KG1 (cell line): ENCODE measurements at places on chromosomes 3 and 15.

DNA sequence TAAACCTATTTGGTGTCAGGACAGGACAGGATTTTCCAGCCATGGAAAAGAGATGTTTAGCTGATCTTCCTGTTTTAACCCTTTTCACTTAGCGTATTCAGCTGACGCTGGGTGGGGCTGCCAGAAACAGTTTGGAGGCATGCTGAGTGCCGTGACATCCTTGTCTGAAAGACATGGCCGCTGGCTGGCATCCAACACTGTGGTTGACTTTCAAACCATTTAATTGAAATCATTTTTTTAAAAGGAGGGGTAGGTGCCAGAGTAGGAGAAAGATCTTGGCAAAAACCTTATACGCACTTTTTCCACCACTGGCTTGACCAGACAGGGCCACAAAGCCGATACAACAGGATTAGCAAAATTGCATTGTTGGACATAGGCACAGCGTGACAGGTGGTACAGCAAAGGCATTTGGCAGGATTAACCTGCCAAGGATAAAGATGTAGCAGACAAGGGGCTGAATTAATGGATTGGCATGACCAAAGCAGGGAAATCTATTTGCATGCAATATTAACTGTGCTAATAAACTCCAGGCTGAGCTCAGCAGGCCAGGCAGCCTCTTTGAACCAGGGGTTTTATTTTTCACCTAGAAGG lies 131.8 kb upstream of the TOPAZ1 start:
- no peak for DNase-seq

DNA sequence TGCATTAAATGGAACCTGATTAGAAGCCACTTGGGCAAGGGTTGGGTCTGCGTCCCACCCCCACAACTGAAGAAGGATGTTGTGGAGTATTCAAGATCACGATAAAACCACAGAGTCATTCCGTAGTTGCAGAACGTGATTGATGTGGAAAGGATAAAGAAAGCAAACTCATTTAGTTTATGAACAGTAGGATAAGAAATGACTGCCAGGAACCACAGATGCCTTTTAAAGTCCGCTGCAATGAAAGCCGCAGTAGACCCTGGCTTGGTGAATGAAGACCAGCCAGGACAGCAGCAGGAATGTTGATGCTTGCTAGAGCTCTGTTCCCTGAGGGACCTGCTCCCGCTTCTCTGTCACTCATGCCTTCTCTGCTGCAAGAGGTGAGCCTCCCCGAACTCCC lies 111.5 kb downstream of the GABRG3 start:
- no peak for DNase-seq

DNA sequence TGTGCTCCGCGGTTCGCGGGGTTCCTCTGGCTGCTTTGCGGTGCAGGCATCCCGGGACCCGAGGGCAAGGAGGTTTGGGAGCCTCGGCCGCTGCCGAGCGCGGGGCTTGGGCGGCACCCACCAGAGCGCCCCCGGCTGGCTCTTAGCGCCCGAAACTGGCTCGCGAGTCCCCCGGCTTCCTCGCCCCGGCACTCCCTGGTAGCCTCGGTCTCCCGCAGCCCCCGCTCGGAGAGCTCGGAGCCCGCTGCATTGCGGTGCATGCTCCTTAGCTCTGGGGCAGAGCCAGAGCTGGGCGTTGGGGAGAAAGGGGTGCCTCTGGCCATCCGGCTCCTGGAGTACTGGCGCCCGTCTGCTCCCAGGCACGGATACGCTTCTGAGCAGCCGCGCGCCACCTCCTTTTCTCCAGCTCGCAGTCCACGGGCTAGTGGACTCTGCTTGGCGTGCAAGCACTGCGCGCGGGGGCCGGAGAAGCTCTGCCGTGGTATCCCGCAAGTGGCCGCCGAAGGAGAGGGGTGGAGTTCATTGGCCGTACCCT lies 753 bp downstream of the EPHB1 start:
- no peak for DNase-seq

- no peak for DNase-seq
Measured at GRCh38 chr3:8668216-8668615, 23.6 kb upstream of the SSUH2 start.

DNA sequence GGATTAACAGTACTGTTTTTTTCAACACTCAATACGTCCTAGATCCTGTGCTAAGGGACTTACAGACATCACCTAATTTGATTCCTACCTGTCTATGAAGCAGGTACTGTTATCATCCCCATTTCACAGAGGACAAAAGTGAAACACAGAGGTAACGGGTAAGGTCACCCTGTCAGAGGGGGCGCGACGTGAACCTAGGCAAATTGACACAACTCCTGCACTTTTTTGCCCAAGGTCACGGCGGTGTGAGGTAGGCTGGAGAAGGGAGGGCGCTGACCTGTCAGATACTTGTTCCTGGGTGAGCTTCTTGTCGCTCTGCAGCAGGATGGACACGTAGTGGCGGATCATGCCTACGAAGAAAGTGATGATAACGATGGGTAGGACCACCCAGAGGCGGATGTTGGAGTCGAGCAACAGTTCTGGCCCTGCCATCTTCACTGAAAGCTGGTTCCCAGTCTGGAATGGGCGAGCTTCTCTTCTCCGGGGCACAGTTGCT lies 363 bp downstream of the EMC3 start:
- DNase-seq: no peak

DNA sequence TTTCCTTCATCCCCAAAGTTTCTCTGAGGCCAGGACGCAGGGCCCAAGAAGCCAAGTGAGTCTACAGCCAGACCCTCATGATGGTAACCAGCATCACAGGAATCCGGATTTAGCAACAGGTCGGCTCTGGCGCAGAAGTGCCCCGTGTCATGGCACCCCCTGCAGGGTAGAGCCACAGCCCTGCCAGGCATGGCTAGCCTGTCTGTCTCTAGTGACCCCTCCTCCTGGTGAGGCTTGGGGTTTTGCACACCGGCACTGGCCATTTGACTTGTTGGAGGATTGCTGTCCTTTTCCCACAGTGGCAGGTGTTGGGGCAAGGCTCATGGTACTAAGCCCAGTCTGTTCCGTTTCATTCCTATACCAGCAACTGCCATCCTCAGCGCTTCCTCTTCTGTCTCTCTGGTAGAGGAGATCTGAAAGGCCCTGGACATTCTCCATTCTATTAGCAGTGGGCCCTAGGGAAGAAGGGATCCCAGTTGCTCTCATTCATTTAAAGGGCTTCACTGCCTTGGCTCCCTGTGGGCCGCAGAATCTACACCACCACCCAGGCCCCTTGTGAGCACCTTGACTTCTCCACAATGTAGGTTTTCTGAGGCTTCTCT lies 9.4 kb upstream of the CHAC1 start:
- no peak for DNase-seq

DNA sequence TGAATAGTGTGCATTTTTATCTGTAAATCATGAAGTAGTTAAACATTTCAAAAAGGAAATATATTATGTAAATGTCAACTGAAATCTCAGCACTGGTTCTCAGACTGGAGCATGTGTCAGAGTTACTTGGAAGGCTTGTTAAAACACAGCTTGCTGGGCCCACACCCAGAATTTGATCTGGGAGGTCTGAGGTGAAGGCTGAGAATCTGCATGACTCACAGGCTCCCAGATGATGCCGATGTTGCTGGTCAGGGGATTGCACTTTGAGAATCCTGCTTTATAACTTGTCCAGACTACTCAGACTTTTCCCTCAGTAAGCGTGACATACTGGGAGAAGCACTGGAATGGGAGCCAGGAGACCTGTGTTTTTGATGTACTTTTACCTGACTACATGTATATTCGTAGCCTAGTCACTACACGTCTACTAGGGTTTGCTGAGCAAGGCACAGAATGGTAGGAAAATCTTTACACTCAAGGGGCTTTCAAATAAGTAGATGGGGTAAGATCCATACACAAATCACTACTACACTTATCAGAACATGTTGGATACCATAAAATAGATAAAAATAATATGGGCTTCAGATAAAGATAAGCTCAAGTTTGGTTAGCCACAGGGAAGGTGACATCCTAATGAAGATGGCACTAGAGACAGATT lies 77.1 kb upstream of the MEX3B start:
- DNase-seq: no peak

- DNase-seq: no peak
Measured at GRCh38 chr15:78228356-78228996, 5.9 kb downstream of the ACSBG1 start.

- DNase-seq: no peak
Measured at GRCh38 chr3:33173103-33173502, 45.5 kb downstream of the SUSD5 start.

DNA sequence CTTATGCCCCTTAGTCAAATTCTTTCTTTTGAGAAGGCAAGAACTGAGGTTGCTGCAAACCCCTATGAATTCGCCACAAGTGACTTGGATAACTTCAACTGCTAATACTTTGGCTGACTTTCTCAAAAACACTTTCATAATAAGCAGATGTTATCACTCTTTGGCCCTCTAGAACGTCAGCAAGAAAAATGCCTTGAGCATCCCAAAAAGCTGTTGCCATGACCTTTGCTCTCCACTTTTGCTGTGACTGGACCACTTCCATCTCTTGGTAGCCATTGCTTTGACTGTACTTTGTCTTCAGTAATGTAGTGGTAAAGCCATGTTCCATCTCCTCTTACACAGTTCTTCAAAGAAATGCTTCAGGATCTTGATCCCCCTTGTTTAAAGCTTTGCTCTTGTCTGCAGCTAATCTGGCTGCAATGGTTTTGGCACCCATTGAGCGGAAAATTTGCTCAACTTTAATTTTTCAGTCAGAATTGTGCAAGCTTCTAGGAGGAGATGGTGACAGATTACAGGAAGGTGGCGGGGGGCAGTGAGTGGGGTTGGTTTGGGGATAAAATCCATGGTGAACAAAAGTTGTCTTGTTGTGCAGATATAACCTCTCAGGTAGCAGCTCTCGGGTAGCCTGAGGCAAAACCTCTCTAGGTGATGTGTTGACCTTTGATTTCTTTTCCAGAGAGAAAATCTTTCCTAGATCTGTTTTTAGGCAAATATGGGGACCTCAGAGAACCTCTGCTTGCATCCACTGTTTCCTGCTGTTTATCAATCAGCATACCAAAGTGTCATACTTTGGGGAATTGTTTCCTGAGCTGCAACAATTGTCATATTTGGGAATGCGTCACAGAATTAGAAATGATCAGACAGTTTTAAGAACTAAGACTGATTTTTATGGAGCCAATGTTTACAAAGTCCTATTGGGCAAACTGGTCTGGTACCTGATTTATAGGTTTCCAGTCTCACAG lies 83.6 kb downstream of the CCR1 start:
- DNase-seq: no peak

DNA sequence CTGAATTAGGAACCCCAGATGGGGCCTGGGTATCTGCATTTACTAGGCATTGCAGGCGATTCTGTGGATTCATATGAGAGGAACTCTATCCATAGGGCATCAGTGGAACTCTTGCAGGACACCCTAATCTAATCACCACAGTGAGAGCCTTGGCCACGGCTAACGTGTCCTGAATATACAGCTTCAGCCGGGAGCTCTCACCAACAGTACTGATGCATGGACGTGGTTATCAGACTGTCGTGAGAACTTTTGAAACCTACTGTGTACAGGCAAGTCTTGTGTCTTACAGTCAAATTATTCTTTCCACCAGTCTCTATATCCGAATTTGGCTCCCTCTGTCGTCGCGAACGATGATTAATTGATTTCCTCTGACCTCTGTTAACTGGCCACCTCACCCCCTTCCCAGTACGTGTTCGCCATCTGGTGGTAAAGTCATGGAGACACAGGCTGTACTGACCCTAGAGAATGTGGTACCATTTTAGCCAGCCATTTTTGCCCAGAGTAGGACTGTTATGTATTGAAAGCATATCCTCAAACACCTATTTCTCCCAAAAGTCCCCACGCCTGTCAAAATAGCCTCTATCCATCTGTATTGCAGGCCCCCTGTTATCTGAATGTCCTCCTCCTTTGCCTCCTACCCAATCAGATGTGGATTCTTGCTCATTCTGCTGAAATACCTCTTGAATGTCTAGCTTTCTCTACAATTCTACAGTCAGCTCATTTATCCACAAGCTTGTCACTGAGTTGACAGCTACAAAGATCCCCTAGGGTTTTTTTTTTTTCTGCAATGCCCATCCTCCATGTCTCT lies 39.7 kb downstream of the GLDN start:
- peak; percentile 7 for DNase-seq

DNA sequence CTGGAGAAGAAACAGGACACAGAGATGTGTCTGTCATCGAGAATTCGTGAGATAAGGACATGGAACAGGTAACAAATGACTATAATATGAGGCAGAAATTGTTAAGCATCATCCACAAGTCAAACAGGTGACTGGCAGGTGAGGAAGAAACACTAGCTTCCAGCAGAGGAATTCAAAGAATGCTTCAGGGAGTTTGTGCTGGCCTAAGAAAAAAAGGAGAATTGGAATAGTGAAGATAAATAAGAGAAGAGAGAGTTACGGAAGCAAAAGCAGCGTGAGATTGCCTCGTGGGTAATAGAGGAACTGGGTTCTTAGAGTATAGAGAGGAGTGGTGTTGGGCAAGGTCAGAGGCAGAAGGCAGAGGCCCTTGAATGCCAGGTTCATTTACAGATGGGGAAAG lies 22.9 kb upstream of the FGF12 start:
- DNase-seq: no peak

GRCh38 chr3:99686955-99687612 lies 48.7 kb downstream of the COL8A1 start:
- DNase-seq: no peak

- no peak for DNase-seq
Measured at GRCh38 chr3:139454346-139454745, 22.0 kb downstream of the RBP2 start.

DNA sequence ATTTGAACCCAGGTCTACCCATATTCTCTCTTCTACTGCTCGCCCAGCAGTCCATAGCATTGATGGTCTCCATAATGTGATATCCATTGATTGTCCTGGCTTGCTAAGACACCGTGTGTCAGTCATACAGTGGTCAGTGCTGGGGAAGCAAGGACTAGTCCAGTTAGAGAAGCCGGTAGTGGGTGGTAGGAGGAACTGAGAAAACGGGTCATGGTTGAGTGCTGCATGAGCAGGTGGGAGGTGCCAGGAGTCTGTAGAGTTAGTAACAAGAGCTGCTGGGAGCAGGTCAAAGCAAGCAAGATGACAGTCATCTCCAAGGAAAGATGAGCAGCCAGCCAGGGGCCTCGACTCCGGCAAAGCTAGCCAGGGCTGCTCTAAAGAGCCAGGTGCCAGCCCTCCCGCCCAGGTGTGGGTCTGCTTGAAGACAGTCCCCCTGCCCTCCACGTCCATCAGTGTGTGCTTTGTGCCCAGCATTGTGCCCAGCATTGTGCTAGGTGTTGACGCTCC lies 29.5 kb upstream of the USP3 start:
- no peak for DNase-seq

- DNase-seq: no peak
Measured at GRCh38 chr15:65996901-65997300, 127.6 kb downstream of the RAB11A start.

GRCh38 chr3:102536456-102536855 lies 101.6 kb downstream of the ZPLD1 start:
- peak; percentile 35 for DNase-seq
